Purkinje cell (primary cell): ENCODE measurements at places on chromosomes 12 and 14. TPM values are rescaled to one million over a fixed set of nuclear protein-coding genes. Genes with fewer than 3 reads are reported as not detected.

Gene ANKRD33
- not detected in 2 replicates for polyA plus RNA-seq

Gene GPRC5D
- not detected in 2 replicates for polyA plus RNA-seq

Gene ANKS1B
- polyA plus RNA-seq: 104 and 116 TPM in 2 replicates

Gene WASHC3
- polyA plus RNA-seq: 384 and 405 TPM in 2 replicates

Gene LBHD2
- polyA plus RNA-seq: 1.2 TPM in 1 of 2 replicates, not detected in the other

Gene INHBE
- 0.15 and 0.65 TPM in 2 replicates for polyA plus RNA-seq

Gene SLC24A4
- polyA plus RNA-seq: 0.79 TPM in 1 of 2 replicates, not detected in the other

Gene TAS2R14
- 10.0 and 17.3 TPM in 2 replicates for polyA plus RNA-seq

Gene GDF3
- not detected in 2 replicates for polyA plus RNA-seq

Gene FRS2
- 10.0 and 10.1 TPM in 2 replicates for polyA plus RNA-seq

Gene TAS2R8
- polyA plus RNA-seq: not detected in 2 replicates

Gene AMN
- polyA plus RNA-seq: not detected in 2 replicates

Gene TAS2R19
- polyA plus RNA-seq: 0.81 and 2.3 TPM in 2 replicates

Gene RHOJ
- 2.0 and 7.8 TPM in 2 replicates for polyA plus RNA-seq

Gene GLIPR1L1
- polyA plus RNA-seq: 3.4 and 4.4 TPM in 2 replicates

Gene MUCL1
- polyA plus RNA-seq: 2.0 TPM in 1 of 2 replicates, not detected in the other

Gene SVOP
- polyA plus RNA-seq: 2.7 and 6.5 TPM in 2 replicates

Gene AQP5
- polyA plus RNA-seq: not detected in 2 replicates

Gene PROX2
- polyA plus RNA-seq: 0.18 TPM in 1 of 2 replicates, not detected in the other

Gene CIT
- polyA plus RNA-seq: 2.2 and 3.4 TPM in 2 replicates

Gene ORMDL2
- polyA plus RNA-seq: 140 and 181 TPM in 2 replicates

Gene CFAP54
- 0.35 and 2.8 TPM in 2 replicates for polyA plus RNA-seq

Gene RNF212B
- polyA plus RNA-seq: not detected in 2 replicates

Gene CD163
- 3.0 TPM in 1 of 2 replicates, not detected in the other for polyA plus RNA-seq

Gene CATSPERB
- polyA plus RNA-seq: not detected in 2 replicates

Gene GYS2
- polyA plus RNA-seq: not detected in 2 replicates

Gene LGR5
- polyA plus RNA-seq: not detected in 2 replicates

Gene KRT7
- polyA plus RNA-seq: not detected in 2 replicates

Gene RD3L
- 3.6 and 6.3 TPM in 2 replicates for polyA plus RNA-seq

Gene SLC25A47
- polyA plus RNA-seq: not detected in 2 replicates

Gene BICDL1
- polyA plus RNA-seq: 4.7 and 5.6 TPM in 2 replicates

Gene DHRS2
- not detected in 2 replicates for polyA plus RNA-seq

Gene KITLG
- 176 and 181 TPM in 2 replicates for polyA plus RNA-seq

Gene TAMALIN
- polyA plus RNA-seq: 2.5 TPM in 1 of 2 replicates, not detected in the other

Gene KRT4
- not detected in 2 replicates for polyA plus RNA-seq

Gene RNF31
- 15.5 and 28.7 TPM in 2 replicates for polyA plus RNA-seq

Gene TAS2R46
- polyA plus RNA-seq: 2.0 TPM in 1 of 2 replicates, not detected in the other

Gene KLRC3
- polyA plus RNA-seq: 0.95 TPM in 1 of 2 replicates, not detected in the other

Gene NFATC4
- polyA plus RNA-seq: 0.81 and 6.9 TPM in 2 replicates

Gene MYF5
- polyA plus RNA-seq: not detected in 2 replicates

Gene RIMBP2
- polyA plus RNA-seq: 6.8 and 7.0 TPM in 2 replicates

Gene SPATS2
- 16.5 and 17.9 TPM in 2 replicates for polyA plus RNA-seq

Gene MAP4K5
- 18.4 and 25.3 TPM in 2 replicates for polyA plus RNA-seq

Gene KLRF2
- polyA plus RNA-seq: not detected in 2 replicates

Gene BATF
- polyA plus RNA-seq: not detected in 2 replicates

Gene CLEC4A
- polyA plus RNA-seq: 1.2 and 3.8 TPM in 2 replicates

Gene TMPRSS12
- polyA plus RNA-seq: 0.73 TPM in 1 of 2 replicates, not detected in the other

Gene IFT81
- polyA plus RNA-seq: 13.4 and 20.6 TPM in 2 replicates

Gene SAV1
- 13.5 and 22.6 TPM in 2 replicates for polyA plus RNA-seq

Gene GRIP1
- polyA plus RNA-seq: 6.8 and 7.0 TPM in 2 replicates

Gene EPS8
- polyA plus RNA-seq: 12.0 and 12.6 TPM in 2 replicates

Gene CPM
- 0.19 TPM in 1 of 2 replicates, not detected in the other for polyA plus RNA-seq

Gene CCDC196
- 0.65 TPM in 1 of 2 replicates, not detected in the other for polyA plus RNA-seq

Gene SMCO3
- polyA plus RNA-seq: not detected in 2 replicates

Gene CEBPE
- polyA plus RNA-seq: not detected in 2 replicates
